ENCODE measurements at places on chromosomes 3 and 15.

- no peak for DNase-seq
These were observed 90.2 kb downstream of the HES1 start for GRCh38 chr3:194225988-194226663.

DNA sequence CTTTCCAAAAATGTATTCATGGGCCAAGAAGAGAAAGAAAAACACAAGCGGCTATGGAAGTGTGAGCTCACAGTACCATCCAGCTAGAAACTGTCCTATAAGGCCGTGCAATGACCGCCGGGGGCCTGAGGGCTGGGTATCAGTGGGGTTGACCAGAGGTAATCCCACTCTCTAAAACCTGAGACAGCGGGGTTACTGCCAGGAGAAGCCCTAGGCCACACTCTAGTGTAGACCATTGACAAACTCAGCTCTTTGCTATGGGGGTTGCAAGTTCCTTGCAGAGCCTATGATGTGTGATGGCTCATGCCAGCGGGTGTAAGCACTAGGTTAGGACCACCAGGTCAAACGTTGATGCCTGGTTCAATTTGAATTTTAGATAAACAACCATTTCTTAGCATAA lies 25.9 kb upstream of the SLCO2A1 start:
- no peak for DNase-seq

DNA sequence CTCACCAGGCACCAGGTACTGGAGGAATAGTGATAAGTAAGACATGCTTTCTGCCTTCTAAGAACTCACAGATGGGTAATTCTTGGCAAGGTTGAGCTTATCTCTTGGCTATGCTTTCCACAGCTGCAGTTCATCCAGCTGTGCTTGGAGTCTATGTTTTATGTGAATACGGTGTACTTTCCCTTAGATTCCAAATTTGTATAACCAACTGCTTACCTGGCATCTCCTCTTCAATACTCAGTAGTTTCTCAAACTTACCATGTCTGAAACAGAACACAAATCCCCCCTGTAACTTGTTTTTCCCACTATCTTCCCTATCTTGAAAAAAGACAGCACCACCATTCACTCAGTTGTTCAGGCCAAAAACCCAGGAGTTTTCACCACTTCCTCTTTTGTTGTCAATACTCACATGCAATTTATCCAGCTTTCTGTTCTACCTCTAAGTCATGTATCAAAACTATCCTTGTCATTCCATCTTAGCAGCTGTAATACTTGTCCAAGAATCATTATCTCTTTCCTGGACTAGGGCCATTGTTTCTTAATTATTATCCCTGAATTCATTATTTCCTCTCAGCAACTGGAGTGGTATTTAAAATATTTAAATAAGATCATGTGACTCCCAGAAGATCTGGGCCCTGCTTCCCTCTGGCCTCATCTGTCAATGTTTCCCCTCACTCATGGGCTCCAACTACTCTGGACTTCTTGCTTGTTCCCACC lies 32.6 kb downstream of the COL6A5 start:
- DNase-seq = no peak

- DNase-seq = no peak
These were observed 312.5 kb downstream of the NTRK3 start for GRCh38 chr15:87944050-87944449.

- no peak for DNase-seq
These were observed 39.4 kb upstream of the SMAD3 start for GRCh38 chr15:67025719-67026609.

- no peak for DNase-seq
These were observed 43.2 kb downstream of the KNL1 start for GRCh38 chr15:40637221-40637745.

DNA sequence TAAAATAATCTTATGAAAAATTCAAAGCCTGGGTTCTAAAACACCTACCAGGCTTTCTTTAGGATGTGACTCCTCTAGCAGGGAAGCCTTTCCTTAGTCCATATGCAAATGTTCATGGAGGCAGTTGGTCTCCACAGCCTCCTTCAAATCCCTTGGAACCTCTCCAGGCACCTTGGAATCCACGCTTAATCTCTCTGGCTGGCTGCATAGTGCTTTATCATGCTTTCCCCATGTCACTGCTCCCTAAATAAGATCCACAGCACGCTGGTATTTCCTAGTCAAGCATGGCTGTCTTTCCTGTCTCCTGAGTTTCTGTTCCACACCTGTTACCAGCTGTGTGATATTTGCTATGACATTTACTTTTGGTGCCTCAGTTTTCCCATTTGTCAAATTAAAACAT lies 71.3 kb downstream of the CLSTN2 start:
- DNase-seq = no peak

Measured in hepatic stellate cell (primary cell).